ENCODE measurements at places on chromosomes 3 and 15. TPM values are rescaled to one million over a fixed set of nuclear protein-coding genes. Genes with fewer than 3 reads are reported as not detected.

The TERC gene
- 66.4 TPM for total RNA-seq

The GABRR3 gene
- not detected for total RNA-seq

The ABHD6 gene
- 21.7 TPM for total RNA-seq

The GRM2 gene
- 9.4 TPM for total RNA-seq

The HEXA gene
- total RNA-seq = 61.5 TPM

The SNURF gene
- total RNA-seq = 100 TPM

The GMNC gene
- total RNA-seq = 0.82 TPM

The EPHB1 gene
- total RNA-seq = 25.0 TPM

The GOLGA6D gene
- total RNA-seq = not detected

The BCL2A1 gene
- 0.82 TPM for total RNA-seq

The CHRM5 gene
- total RNA-seq = 0.27 TPM

The HRG gene
- not detected for total RNA-seq

The IQCB1 gene
- 33.8 TPM for total RNA-seq

The BSN gene
- total RNA-seq = 13.7 TPM

The LAMB2 gene
- total RNA-seq = 79.4 TPM

The KCNH8 gene
- 16.0 TPM for total RNA-seq

The CA12 gene
- 39.9 TPM for total RNA-seq

The RRP9 gene
- 7.7 TPM for total RNA-seq

The B3GNT5 gene
- total RNA-seq = 19.9 TPM

The SYNM gene
- total RNA-seq = 11.9 TPM

The NSMCE3 gene
- 8.2 TPM for total RNA-seq

The LRRC34 gene
- total RNA-seq = 21.1 TPM

The ALDH1A3 gene
- total RNA-seq = 46.3 TPM

The ZBTB11 gene
- 42.8 TPM for total RNA-seq

The SCAANT1 gene
- not detected for total RNA-seq

The LSMEM2 gene
- total RNA-seq = 0.36 TPM

The FOXL2NB gene
- 1.9 TPM for total RNA-seq

The C3orf80 gene
- total RNA-seq = 2.0 TPM

The EIF2B5 gene
- 34.6 TPM for total RNA-seq

The AP3B2 gene
- total RNA-seq = 49.5 TPM

The MYO1E gene
- 7.7 TPM for total RNA-seq

The HAPLN3 gene
- 9.6 TPM for total RNA-seq

The SLC51A gene
- total RNA-seq = not detected

The EBLN2 gene
- 14.4 TPM for total RNA-seq

The NDUFB5 gene
- total RNA-seq = 67.6 TPM

The MYD88 gene
- total RNA-seq = 3.4 TPM

The GPR87 gene
- total RNA-seq = not detected

The GP9 gene
- total RNA-seq = not detected

The SRGAP3 gene
- 130 TPM for total RNA-seq

The NR1I2 gene
- total RNA-seq = 0.36 TPM

The EIF3J gene
- total RNA-seq = 50.4 TPM

The GPR149 gene
- total RNA-seq = 2.7 TPM

The RGMA gene
- total RNA-seq = 26.3 TPM

The CCK gene
- 2.4 TPM for total RNA-seq

The SH2D7 gene
- not detected for total RNA-seq

The ACTR8 gene
- total RNA-seq = 49.7 TPM

The GPR156 gene
- 6.2 TPM for total RNA-seq

The APOD gene
- 5.2 TPM for total RNA-seq

The GRK7 gene
- 0.09 TPM for total RNA-seq

The SIDT1 gene
- total RNA-seq = 37.4 TPM

The ITIH1 gene
- total RNA-seq = 0.18 TPM

The ULK3 gene
- total RNA-seq = 38.7 TPM

The CCDC54 gene
- 0.54 TPM for total RNA-seq

The VGLL3 gene
- 2.5 TPM for total RNA-seq

The RASL12 gene
- total RNA-seq = 5.5 TPM

The CSTA gene
- total RNA-seq = not detected

Data from cerebellum (tissue), 4 donors.